ENCODE measurements at places on chromosomes 3 and 15.

- DNase-seq: peak; percentile 40
Observed at GRCh38 chr15:40582726-40583246, 11.3 kb upstream of the KNL1 start.

GRCh38 chr3:184525337-184526087, 36.1 kb upstream of the EPHB3 start:
- DNase-seq: peak; percentile 7

GRCh38 chr15:40038275-40038637, 725 bp downstream of the SRP14 start:
- no peak for DNase-seq

- DNase-seq: no peak
Observed at GRCh38 chr3:124964387-124964786, 29.8 kb upstream of the MUC13 start.

- no peak for DNase-seq
Observed at GRCh38 chr3:10771486-10772270, 44.4 kb upstream of the SLC6A11 start.

DNA sequence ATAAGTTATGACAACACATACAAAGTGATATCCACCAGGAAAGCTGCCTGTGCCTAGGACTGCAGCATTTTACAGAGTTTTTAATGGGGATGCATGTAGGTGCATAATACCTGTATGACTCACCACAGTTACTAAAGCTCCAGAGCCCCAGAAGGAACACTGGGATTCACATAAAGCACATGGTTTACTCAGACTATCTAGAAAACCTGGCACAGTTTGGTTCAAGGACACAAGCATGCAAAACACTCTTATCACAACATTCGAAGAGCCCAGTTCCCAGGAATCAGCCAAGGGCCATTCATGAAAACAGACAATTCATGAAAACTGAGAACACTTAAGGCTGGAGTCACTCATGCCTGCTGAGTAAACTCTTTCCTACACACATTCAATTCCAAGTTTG, 261.0 kb downstream of the PYDC2 start:
- no peak for DNase-seq

DNA sequence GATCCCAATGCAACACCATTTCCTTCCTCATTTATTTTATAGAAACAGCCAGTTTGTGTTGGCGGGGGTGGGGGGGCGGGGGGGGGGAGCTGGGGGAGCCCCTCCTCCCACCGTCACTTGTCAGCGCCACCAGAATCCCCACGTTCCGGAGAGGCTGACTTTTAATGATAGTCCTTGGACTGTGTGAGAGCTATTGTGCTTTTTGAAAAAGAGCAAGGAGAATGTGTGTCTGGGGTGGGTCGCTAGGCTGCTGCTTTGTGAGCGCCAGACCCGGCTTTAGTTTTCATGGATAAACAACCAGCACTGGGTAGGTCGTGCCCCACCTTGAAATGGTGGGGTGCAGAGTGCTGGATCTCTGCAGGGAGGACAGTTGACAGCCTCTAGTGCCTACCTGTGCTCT, 135.0 kb upstream of the ONECUT1 start:
- no peak for DNase-seq

DNA sequence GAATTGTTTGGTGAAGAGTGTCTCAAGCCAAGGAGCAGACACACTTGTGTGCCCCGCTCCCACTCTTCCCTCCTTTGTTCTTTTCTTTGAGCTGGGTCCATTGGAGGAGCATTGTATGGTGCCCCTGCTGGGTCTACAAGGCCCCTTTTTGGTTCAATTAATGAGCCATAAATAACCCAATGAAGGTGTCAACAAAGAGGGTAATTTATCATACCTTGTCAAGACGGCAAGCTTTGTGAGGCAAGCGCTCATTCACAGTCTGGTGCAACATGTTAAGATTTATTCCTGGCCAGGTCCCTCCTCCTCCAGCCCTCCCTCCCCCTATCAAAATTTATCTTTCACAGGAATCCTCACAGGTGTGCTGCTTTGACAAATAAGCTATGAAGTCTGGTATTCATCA, 300.1 kb downstream of the RORA start:
- no peak for DNase-seq

DNA sequence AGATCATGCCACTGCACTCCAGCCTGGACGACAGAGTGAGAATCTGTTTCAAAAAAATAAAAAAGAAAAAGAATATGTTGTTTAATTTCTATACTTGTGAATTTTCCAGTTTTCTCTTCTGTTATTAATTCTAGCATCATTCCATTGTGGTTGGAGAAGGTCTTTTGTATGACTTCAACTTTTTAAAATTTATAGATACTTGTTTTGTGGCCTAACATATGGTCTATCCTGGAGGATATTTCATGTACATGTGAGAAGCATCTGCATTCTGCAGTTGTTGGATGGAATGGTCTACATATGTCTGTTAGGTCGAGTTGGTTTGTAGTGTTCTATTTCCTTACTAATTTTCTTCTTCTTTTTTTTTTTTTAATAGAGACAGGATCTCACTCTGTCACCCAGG, 35.6 kb downstream of the MAP1A start:
- no peak for DNase-seq

GRCh38 chr3:52226229-52226817, 878 bp upstream of the TLR9 start:
- no peak for DNase-seq
